ENCODE measurements at places on chromosomes 1 and 21.

- no peak for DNase-seq
Observed at GRCh38 chr1:152501704-152502103, 8.9 kb upstream of the LCE5A start.

DNA sequence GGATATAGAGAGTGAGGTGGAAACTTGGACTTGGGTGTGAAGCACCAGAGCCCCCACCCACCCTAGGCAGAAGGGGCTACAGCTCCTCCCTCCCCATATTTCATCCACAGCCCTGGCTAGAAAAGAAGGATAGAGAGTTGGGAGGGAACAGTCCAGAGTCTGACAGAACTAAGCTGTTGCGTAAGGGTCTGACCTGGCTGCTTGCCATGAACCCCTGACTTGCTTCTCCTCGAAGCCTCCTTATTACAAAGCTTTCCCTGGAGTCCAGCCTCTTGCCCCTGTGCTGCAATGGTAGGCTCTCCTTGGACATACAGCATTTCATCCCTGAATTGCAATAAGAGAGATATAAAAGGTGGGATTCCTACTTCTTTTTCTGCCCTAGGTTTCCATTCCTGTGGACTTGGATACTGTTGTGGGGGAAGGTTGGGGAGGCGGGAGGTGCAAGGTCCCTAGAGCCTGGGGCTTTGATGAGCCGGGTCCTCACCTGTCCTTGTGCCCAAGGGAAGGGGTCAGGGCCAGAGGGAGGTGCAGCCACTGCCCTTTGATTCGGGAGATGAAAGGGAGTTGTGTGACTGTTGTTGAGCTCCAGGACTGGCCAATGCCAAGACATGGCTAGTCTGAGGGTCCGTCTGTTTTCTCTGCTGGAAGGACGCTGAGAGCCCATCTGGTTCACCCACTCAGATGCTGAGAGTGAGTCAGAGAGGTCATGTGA is 2.7 kb downstream of the RHBG start:
- no peak for DNase-seq

DNA sequence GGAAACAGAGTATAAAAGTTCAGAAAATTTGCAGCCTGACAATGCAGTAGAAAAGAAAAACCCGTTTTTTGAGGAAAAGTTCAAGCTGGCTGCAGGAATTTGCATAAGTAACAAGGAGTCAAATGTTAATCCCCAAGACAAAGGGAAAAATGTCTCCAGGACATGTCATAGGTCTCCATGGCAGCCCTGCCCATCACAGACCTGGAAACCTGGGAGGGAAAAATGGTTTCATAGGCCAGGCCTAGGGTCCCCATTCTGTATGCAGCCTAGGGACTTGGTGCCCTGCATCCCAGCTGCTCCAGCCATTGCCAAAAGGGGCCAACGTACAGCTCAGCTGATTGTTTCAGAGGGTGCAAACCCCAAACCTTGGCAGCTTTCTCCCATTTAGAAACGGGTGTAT is 3.6 kb upstream of the KCNT2 start:
- no peak for DNase-seq

GRCh38 chr1:237316352-237316751 is 274.4 kb downstream of the RYR2 start:
- no peak for DNase-seq

DNA sequence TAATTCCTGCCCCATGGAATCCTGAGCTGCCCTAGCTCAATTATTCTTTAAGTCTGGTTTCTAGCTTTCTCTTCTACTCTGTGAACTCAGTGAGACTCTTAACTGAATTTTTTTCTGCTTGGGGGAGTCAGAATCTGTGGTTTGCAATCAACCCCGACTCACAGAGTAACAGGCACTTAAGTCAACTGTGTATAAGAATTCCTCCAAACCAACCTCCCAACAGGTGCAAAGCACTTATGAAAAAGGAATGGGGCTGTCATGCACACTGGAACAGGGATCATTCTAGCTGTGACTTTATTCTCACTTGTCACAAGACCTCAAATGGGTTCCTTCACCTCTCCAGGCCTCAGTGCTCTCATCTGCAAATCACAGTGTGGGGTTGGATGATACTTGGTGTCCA is 60.3 kb upstream of the SYT6 start:
- no peak for DNase-seq

All from NCI-H2081 (cell line).